Mesothelial cell of epicardium (in vitro differentiated cells): ENCODE measurements at places on chromosomes 1 and 21. TPM values are rescaled to one million over a fixed set of nuclear protein-coding genes. Genes with fewer than 3 reads are reported as not detected.

Gene SRP9
- total RNA-seq: 241 to 259 TPM (median 251 TPM) in 3 replicates

GRCh38 chr1:160460683-160461287, 60.4 kb downstream of the VANGL2 start:
- no peak overlapping the region for H3K4me3 ChIP-seq
- no peak for DNase-seq
- H3K27ac ChIP-seq: no peak overlapping the region
- H3K4me1 ChIP-seq: no peaks in the 10 kb centered on the region
- peaks cover 13% of the 10 kb centered on the region for H3K27me3 ChIP-seq

DNA sequence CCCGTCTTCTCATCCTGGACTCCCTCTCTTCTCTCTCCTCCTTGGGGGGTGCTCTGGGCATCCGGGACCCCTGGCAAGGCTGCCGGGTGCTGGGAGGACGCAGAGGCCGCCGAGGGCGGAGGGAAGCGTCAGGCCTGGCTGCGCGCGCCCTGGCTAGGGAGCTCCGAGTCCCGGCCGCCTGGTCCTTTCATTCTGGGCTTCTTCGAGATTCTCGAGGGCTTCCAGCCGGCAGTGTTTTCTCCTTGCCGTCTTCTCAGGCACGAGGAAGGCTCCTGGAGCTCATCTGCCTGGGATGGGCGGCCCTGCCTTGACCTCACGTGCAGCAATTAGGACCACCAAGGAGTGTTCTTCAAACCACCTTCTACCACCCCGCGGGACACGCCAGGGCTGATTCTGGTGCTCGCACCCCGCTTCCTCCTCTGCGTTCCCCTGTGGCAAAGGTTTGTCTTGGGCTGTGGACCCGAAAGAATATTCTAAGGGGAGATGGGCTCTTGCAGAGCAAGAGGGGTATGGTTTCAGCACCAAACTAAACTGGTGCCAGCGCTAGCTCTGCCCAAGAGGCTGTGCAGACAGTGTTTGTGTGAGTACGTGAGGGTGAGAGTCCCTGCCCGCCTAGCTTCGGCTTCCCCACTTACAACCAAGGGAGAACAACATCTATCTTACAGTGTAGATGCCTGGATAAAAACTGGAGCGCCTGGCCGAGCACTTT, 36.5 kb downstream of the PIK3CD start:
- H3K4me3 ChIP-seq: peak overlapping the region; percentile 78
- H3K36me3 ChIP-seq: no peaks in the 10 kb centered on the region
- H3K27me3 ChIP-seq: peaks cover 46% of the 10 kb centered on the region
- no peak for DNase-seq
- peaks cover 15% of the 10 kb centered on the region for H3K4me1 ChIP-seq

Gene TFF1
- 0.53 TPM in 1 of 3 replicates, not detected in the others for total RNA-seq

DNA sequence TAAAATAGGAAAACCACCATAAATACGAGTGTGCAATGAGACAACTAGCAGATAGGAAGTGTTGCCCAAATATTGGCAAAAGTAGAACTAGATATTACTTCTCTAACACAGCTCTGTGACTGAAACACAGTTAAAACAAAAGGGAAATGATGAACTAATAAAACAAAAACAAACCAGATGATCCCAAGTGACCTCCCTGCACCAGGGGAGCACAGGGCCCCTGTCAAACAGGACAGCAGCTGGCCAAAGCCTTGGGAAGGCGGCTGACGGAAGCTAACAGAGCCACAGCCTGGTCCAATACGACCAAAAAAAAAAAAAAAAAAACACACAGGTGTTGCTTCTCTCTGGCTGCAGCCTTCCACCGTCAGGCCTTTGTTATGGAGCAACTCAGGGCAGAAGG, 17.8 kb downstream of the ZBTB17 start:
- no peak for DNase-seq
- H3K36me3 ChIP-seq: no peaks in the 10 kb centered on the region
- H3K4me1 ChIP-seq: peaks cover 5% of the 10 kb centered on the region
- no peak overlapping the region for H3K27ac ChIP-seq
